Glutamatergic neuron (in vitro differentiated cells): ENCODE measurements at places on chromosomes 13 and 19.
A peak's percentile ranks its signal among the peaks of the same experiment; 100 is the strongest.

- no peak for DNase-seq
These were observed 683.5 kb downstream of the LIG4 start for GRCh38 chr13:107531816-107532215.

GRCh38 chr13:50866817-50867636, 23.5 kb upstream of the DLEU7 start:
- DNase-seq, result no peak

- DNase-seq, result no peak
These were observed 118.9 kb downstream of the KL start for GRCh38 chr13:33135097-33135496.

DNA sequence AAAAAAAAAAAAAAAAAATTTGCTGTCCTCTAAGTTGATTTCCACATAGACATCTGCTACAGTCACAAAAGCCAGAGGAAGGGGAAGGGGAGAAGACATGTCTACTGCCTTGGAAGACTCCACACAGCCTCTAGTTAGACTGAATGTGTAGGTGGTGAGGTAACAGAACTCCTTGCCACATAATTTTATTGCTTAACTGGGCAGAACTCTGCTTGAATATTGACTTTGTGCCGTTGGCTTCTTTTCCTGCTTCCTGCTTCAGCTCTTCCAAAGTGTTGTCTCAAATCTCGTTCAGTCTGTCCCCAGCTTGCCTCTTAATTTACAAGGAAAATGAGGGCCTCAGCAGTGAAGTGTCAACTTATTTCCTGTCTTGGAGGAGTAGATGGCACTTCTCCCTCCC, 37.1 kb downstream of the ESD start:
- DNase-seq, result no peak

DNA sequence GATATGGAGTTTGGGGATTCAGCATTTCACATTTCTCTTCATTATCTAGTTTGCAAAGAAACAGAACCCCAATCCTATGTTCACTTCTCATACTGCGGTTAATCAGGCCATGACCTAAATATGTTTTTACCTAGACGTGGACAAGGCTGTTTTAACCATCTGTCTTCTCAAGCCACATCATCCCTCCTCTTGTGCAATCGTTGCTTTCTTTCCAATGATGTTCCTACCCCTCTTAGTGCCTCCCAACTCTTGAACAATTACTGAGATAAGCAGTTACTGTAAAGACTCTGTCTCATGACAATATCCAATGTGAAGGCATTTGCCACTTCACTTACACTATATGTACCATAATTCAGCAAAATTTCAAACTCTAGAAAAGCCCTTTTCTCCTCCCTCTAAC, 406.2 kb downstream of the LIG4 start:
- DNase-seq, result no peak

DNA sequence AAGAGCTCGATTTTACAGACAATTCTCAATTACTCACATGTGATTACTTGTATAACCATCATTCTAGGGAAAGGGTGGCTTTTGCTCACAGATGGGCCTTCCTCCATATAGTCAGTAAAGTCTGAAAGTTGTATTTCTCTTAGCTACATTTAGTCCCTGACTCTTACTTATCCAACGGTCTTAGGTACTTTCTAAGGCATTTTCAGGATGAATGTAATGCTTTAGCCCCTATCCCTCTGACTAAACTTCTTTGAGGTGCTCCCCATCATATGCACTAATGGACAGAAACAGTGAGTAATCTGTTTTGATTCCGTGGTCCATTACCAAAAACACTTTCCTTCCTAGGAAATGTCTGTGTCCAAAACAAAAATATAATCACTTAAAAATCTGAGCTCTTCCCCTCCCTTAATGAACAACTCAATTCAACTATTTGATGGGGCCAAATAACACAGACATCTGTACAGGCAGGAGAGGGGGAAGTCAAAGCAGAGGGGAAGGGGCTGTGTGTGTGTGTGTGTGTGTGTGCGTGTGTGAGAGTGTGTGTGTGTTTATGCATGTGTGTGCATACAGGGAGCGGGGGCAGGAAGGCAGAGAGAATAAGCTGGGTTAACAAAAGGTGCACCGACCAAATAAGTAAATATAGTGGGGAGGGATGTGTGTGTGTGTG, 84.9 kb downstream of the USP12 start:
- no peak for DNase-seq

GRCh38 chr13:45989607-45990006, 62.9 kb downstream of the ZC3H13 start:
- DNase-seq, result no peak

GRCh38 chr19:15595069-15595468, 19.9 kb upstream of the CYP4F8 start:
- DNase-seq, result no peak

- DNase-seq, result no peak
These were observed 22.1 kb downstream of the MAST3 start for GRCh38 chr19:18119717-18120105.

DNA sequence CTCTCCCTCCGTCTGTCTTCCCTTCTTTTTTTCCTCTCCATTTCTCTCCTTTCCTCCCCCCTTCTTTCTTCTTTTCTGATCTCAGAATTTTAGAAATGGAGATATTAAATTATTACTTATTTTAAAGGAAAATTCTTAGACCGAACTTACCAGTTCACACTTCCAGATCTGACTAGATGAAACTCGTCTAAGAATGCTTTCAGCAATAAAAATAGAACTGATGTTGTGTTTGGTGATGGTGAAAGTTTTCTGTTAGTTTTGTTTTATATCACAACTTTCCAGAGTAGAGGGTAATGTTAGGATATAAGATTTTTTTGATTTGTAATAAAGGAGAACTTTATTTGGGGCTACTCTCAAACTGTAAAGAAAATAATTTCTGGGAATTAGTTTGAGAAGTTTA, 29.9 kb downstream of the UCHL3 start:
- DNase-seq, result no peak

GRCh38 chr19:511101-511851, 4.0 kb downstream of the TPGS1 start:
- peak; percentile 54 for DNase-seq

- no peak for DNase-seq
These were observed 20.7 kb downstream of the LIG1 start for GRCh38 chr19:48149430-48149829.

GRCh38 chr13:100594731-100595130, 6.1 kb upstream of the GGACT start:
- peak; percentile 27 for DNase-seq

DNA sequence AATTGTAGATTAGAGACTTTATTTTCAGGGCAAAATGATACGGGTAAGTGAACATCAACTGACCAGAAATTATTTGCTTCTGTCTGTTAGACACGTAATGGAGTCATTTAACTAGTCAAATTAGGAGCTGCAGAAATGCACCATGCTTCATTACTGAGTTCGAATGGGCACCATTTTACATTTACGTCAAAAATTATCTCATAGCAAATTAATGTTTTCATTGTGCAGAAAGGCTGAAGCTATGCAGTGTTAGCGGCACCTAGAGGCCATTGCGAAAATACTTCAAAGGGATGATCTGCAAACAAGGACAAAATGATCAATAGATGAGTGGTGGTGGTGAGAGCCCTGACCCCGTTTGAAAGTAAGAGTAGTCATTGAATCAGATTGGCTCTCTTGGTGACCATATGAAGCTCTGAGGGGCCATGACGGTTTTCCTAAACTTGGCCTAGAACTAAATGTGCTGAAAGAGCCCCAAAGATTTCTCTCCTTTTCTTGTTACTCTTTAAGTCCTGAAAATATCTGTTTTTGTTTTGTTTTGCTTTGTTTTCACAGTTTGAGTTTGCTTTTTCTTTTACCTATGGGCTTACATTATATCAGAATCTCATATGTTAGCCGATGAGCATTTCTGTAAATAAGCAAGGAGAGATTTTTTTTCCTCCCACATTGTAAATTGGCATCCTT, 277.9 kb downstream of the ZNF536 start:
- peak; percentile 58 for DNase-seq

DNA sequence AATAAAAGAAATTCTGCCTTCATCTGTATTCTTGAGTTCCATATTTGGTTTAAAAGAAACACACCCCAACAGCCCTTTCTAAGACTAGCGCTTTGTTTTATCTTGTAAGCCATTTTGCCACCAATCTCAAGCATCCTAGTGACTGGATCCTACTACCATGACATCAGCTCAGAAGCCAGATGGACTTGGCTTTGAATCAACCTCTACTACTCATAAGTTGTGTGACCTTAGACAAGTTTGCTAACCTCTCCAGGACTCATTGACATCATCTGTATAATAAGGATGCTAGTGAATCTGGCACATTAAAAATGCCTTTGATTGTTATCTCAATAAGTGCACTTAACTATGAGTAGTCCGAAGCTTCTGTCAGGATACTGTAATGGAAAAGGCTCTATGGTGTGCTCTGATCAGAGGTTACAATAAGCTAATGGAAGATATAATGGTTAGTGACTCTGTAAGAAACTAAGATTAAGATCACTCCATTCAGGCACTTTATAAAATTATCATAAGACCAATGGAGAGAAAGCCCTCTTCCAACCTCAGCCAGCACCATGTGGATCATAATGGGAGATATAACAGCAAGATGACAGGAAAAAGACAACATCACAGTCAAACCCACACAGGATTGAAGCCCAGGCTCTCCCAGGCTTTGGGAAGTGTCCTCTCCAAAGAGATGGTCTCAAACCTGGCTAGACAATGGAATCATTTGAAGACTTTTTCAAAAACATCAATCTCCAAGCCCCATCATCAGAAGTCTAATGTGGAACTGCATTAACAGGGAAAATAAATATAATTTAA, 180.6 kb upstream of the MIR17HG start:
- no peak for DNase-seq

- no peak for DNase-seq
These were observed 73.0 kb downstream of the NALCN start for GRCh38 chr13:101343128-101343787.

GRCh38 chr13:103517066-103517767, 451.0 kb upstream of the SLC10A2 start:
- DNase-seq, result no peak

DNA sequence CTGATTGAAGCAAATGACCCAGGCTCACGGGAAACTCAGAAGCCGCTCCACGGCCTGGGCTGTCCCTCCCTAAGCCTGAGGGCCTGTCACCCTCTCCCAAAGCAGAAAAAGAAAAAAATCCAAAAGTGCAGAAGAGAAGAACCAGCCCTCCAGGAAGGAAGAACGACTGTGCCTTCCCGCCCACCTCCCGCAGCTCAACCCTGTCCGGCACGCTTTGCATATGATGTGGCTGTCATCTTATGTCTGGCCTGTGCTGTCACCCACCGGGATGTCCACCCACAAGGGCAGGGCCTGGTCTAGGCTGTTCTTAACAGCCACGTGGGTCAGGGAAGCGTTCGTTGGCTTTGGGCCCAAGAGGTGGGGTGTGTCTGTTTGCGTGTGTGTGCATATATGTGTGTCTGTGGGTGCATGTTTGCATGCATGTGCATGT, 13.7 kb downstream of the ZBTB7A start:
- DNase-seq, result no peak

DNA sequence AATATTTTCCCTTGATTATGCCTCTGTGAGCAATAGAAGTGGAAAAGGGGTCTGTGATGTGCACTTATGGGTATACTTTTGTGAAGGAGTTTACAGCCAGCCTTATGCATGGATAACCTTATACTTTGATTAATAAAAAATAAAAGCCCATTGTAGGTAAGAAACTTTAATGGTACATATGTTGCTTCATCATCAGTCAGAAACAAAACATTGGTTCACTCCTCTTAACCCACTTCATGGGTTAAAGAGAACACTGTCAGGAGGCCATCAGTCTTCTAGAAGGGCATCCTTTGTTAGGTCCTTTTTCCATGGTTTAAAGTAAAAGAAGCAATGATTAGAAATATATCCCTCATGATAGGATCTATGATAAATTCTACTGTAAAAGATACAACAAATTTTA, 952.1 kb upstream of the MIR17HG start:
- no peak for DNase-seq

DNA sequence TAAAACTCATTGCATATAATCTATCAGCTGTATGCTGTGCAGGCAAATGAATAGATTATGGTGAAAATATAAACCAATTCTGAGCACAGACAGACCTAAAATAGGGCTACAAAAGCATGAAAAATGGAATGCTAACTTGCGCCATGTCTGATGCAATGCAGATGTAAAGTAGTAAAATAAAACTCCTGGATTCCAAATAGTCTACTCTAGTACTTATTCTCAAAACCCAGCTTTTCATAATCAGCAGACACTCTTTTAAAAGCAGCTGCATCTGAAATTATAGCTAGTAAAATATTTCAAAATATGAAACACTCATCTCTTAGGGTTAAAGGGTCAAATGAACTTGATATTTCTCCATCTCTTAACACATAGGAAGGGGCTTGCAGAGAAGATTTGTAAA, 4.7 kb upstream of the POMP start:
- DNase-seq, result no peak

DNA sequence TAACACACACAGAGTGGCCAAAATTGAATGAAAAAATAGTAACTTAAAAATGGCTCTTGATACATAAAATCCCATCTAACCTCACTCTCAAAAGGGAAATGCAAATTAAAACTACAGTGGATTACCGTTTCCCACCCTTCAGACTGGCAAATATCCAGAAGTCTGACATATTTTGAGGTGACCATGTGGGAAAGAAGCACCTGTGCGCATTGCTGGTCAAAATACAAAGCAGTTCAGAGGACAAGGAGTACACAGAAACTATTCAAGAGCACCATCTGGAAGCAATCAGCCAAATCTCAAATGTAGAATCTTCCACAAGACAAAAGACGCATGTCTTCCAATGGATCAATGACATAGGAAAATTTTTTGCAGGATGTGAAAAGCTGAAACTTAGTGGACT, 23.2 kb downstream of the NALCN start:
- no peak for DNase-seq
